Hematopoietic multipotent progenitor cell treated with erythropoietin and hydrocortisone succinate and interleukin-3 and kit ligand, for 8 days (in vitro differentiated cells): ENCODE measurements at places on chromosomes 7 and 10.

DNA sequence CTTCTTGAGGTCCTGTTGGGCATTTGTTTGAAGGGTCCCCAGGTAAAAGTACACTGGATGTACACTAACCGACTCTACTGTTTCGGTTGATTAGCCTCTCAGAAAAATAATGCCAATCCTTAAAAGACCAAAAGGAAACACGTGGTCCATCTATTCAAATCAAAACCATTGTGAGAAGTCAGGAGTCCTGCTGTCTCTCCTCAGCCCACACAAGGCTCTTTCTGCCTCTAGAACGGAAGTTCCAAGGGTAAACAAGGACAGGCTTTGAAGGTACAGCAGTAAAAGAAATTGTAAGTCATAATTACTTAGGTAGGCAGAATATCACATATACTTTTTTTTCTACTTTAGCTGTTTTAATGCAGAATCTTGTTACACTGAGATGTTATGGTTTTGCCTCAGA is 71.7 kb upstream of the TPK1 start:
- no peak for DNase-seq

DNA sequence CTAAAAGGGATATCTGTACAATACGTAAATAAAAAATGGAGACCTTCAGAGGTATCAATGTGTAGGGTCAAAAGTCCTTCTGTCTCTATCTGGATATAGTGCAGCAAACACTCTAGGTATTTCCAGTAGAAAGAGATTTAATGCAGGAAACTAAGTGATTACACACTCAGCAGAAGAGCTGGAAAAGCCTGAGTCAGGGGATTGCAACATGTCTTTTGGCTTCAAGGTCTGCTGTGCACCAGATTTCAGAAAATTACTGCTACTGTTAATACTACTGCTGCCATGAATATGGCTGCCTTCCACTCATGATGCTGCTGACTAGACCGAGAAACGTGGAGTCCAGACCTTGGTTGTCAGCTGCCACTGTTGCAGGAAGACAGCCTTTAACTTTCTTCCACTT is 94.9 kb upstream of the DLX6 start:
- no peak for DNase-seq

DNA sequence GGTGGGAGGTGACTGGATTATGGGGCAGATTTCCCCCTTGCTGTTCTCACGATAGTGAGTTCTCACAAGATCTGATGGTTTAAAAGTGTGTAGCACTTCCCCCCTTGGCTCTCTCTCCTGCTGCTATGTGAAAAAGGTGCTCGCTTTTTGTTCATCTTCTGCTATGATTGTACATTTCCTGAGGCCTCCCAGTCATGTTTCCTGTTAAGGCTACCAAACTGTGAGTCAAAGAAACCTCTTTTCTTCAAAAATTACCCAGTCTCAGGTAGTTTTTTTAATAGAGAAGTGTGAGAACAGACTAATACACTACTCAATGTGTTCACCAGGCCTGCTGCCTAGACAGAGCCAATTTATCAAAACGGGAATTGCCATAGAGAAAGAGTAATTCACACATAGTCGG is 49.7 kb downstream of the SDHAF3 start:
- no peak for DNase-seq

DNA sequence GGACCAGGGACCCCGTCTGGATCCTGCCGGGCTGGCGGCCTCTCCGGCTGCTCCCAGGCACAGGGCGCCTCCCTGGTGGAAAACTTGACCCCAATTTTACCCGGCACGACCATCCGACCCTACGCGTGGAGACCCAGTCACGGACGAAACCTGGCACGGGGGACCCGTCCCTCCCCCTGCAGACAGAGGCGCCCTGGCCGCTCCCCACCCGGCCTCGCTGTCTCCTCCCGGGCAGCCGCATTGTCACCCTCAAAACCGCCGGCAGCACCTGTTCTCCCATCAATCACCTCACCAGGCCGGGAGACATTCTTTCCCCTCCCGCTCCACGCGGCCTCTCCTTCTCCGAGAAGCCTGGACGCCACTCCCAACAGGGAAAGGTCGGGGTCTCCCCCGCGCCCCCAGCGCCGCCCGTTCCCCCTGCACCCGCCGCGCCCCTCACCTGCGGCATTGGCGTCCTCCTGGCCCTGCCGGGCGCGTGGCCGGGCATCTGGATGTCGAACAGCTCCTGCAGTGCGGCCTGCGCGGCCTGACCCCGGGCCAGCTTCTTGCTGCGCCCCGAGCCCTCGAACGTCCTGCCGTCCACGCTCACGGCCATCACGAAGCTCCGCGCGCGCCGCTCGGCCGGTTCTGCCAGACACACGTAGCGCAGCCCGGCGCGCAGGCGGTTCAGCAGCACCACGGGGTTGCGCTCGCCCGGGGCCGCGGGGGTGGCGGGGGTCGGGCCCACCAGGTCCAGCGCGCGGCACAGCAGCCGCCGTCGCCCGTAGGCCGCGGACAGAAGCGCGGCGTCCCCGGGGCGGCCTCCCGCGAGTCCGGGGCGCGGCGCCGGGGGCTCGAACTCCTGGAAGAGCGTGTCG is 306.6 kb downstream of the WDR37 start:
- DNase-seq: no peak

DNA sequence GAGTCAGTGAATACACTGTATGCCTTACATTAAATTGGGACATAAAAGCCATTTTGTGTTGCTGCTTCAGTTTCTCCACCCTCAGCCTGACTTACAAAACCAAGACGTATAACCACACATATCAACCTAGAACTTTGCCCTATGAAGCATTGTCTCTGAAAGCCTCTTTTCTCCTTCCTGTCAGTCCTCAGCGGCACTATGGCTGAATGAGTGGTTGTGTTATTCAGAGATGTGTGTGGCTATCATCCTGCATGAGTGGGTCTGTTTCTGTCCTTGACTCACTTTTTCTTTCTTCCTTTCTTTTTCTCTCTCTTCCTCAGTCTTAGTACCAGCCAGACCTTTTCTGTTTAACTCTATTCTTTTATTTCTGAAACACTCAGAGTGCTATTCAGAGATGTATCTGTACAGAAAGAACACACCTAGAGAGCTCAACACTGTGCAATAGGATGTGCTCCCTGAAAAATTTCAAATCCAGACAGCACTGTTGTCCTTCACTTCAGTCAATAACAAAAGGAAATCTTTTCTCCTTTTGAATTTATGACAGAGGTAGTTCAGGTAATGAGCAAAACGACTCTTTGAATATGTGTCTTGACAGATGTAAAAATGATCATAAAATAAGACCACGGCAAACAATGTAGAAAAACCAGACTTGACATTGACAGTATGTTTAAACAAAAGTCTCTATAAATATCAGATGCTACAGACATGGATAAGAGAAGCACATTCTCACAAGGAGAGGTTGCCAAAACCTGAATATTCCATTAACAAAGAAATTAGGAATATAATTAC is 163.3 kb upstream of the FEZF1 start:
- no peak for DNase-seq

GRCh38 chr10:77267703-77268675 is 369.6 kb downstream of the KCNMA1 start:
- no peak for DNase-seq

DNA sequence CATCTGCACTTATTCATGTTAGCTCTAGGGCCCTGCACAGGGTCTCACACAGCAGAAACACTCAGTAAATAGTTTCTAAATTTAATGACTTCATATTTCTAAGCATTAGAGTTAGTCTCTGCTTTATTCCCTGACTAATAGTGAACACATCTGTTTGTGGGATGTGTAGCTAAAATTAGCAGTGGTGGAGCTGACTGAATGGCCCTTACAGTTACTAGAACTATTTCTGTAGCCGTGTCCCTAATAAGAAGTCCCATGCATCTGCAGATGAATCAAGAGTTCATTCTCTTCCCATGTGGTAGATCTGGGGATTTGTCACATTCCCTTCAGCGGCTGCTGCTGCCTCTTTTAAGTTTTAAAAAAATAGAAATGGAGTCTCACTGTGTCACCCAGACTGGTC is 11.7 kb downstream of the MAP3K8 start:
- DNase-seq: no peak

DNA sequence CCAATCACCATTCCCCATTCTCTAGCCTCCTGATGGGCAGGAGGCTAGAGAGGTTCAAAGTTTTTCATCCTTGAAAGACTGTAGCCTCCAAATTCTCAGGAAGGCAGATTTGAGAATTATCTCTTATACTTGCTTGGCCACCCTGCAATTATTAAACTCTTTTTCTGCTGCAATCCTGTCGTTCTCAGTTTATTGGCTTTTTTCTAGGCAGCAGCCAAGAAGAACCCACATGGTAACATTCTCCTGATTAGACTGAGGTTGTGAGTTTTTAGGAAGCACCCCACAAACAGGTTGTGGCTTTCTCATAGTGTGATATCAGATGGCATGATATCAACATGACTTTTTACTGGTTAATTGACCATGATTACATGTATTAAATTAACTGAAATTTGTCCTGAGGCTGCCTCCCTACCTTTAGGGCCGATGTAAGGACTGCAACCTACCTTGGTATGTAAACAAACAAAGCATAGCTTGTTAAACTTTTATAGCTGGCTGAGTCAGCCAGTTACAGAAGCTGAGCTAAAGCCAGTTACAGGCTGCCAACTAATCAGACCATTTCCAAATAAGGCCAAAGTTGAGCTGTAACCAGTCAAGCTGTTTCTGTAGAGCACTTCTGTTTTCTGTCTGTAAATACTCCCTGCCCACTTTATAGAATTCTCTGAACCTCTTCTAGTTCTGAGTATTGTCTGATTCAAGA is 3.2 kb upstream of the ZNF248 start:
- no peak for DNase-seq

GRCh38 chr7:16040346-16040745 is 353.9 kb upstream of the MEOX2 start:
- no peak for DNase-seq

DNA sequence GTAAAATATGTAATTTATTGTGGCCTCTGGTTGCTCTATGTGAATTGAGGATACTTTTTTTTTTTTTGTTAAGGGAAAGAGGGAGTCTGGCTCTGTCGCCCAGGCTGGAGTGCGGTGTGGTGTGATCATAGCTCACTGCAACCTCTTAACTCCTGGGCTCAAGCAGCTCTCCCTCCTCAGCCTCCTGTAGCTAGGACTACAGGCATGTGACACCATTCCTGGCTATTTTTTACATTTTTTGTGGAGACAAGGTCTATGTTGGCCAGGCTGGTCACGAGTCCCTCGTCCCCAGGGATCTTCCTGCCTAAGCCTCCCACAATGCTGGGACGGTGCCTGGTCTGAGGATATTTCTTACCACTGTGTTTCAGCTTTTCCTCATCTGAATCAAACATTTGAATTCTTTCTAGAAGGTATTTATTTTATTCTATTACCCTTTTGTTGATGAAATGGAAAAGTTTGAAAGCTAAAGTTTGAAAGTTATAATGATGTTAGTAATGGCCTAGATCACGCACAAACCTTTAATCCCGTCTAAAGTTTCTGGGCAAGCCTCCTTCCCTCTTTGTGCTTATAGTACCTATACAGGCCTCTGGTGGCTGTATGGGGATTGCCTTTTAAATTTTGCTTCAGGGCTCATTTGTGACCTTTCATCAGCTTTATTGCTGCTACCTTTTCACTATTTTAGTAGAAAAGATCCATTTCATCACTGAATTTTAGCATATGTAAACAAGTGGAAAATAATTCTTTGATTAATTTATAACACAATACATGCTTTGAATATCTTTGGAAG is 2.0 kb downstream of the IFRD1 start:
- DNase-seq: peak; percentile 38

DNA sequence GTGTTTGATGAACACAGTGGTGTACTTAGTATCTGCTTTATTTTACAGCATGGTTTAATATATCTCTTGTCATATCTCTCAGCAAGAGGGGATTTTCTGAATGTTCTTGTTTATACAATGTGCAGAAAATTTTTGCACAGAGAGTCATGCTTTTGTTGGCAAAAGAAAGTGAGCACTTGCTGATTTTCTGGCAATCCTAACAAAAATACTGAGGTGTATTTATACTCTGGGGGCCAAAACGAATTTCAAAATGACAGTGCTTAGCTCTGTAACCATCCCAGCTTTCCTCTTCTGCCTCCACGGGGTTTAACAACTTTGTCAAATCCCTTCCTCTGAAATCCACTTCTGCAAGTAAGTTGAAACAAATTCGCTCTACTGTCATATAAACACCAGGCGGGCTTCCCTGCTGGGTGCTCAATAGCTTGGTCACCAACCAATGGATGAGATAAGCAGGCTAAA is 169.2 kb downstream of the NOC3L start:
- DNase-seq: no peak

GRCh38 chr10:52918714-52919305 is 146.2 kb upstream of the MBL2 start:
- DNase-seq: no peak

DNA sequence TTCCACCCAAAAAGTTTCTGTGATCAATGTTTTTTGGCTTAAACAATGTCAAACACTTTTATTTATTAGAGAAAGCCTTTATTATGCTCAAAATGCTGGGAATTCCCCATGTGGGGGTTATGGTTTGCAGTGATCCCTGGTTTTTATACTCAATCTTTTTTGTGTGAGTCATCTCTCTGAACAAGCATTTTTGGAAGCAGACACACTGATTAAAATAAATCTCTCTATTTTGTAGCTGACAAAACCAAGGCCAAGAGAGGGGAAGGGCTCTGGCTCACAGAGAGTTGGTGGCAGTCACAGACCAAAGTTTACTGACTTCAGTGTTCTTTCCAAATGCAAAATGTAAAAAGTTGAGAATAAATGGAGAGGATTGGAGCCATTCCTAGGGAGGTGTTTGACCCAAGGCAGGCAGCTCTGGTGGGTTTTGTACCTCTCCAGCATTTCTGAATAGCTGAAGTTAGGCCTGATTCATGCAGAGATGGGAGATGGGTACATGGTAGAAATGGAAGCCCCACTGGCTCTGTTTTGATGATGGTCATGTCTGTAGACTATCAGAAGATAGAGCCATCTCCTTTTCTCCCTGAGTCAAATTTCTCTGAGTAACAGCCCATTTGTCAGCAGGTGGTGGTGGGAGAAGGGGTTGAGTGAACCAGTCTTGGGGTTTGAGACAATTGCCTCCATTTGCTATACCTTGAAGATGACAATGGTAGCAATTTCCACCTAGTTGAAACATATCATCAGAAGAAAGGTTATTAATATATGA is 45.4 kb upstream of the NAMPT start:
- DNase-seq: no peak

DNA sequence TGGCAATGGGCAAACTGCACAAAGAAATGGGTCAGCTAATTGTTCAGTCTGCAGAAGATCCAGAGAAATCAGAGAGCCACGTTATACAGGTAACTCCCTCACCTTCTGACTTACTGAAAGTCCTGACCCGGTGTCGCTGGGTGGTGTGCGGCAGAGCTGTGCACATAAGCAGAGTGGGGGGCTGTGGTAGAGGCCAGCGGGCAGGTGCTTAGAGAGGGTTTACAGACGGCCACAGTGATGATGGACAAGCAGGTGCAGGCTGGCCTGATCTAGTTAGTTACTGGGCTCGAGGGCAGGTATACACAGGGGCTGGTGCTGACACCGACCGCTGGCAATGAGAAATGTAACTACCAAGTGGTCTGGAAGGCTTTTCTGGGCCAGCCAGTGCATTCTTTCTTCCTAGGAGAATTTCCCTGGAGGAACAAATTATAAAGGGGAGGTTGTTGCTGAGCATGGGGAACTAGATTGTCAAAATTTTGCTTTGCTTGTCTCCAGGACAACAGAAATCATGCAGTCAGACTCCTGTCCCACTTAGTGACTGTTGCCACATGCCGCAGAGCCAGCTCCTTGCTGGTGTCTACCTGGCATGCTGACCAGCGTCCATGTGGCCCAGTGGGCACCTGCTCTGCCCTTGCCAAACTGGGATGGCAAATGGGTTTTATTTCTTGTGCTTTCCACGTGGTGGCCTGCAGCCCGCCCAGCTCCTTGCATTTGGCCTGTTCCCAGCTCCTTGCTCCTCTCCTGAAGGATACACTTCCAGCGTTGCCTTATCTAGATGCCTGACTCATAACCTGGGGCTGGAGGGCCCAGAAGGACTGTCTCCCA is 28.8 kb downstream of the DENND10 start:
- no peak for DNase-seq

GRCh38 chr10:131936736-131937135 is 35.9 kb downstream of the PPP2R2D start:
- DNase-seq: no peak
